ENCODE measurements at places on chromosomes 6 and 20.
A peak's percentile ranks its signal among the peaks of the same experiment; 100 is the strongest.

- DNase-seq, result no peak
Measured at GRCh38 chr20:44215125-44215524, 4.6 kb upstream of the OSER1 start.

DNA sequence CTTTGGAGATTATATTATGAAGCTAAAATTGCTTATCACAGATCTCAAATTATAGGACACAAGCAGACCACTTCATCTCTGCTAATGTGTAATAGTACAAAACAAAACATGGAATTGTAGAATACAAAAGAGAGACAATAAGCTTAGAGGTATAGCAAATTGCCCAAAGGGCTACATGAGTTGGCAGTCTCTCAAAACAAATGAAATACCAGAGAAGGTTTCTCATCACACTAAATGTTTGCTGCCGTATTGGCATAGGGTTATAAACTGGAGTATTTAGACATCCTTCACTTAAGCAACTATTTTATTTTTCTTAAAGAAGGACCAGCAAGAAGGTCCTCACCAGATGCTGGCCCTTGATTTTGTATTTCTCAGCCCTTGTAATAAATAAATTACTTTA lies 5.9 kb upstream of the EYA4 start:
- DNase-seq, result no peak

DNA sequence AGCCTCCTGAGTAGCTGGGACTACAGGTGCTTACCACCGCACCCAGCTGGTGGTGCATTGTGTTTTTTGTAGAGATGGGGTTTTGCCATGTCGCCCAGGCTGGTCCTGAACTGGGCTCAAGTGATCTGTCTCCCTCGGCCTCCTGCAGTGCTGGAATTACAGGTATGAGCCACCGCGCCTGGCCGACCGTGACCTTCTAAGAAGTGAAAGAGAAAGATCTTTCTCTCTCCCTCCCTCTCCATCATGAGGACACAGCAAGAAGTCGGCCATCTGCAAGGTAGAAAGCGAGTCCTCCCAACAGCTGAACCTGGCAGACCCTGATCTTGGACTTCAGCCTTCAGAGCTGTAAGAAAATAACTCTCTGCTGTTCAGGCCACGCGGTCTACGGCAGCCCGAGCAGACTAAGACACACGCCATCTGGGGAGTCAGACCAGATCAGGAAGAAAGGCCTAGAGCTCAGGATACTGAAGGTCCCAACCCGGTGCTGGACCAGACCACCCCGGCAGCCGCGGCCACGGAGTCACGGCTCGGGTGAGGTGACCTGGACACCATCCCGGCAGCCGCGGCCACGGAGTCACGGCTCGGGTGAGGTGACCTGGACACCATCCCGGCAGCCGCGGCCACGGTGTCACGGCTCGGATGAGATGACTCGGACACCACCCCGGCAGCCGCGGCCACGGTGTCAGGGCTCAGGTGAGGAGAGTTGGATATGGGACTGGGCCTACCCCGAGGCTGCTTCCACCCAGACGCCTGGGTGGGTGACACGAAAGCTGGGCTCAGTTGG lies 9.6 kb downstream of the GMEB2 start:
- no peak for DNase-seq

DNA sequence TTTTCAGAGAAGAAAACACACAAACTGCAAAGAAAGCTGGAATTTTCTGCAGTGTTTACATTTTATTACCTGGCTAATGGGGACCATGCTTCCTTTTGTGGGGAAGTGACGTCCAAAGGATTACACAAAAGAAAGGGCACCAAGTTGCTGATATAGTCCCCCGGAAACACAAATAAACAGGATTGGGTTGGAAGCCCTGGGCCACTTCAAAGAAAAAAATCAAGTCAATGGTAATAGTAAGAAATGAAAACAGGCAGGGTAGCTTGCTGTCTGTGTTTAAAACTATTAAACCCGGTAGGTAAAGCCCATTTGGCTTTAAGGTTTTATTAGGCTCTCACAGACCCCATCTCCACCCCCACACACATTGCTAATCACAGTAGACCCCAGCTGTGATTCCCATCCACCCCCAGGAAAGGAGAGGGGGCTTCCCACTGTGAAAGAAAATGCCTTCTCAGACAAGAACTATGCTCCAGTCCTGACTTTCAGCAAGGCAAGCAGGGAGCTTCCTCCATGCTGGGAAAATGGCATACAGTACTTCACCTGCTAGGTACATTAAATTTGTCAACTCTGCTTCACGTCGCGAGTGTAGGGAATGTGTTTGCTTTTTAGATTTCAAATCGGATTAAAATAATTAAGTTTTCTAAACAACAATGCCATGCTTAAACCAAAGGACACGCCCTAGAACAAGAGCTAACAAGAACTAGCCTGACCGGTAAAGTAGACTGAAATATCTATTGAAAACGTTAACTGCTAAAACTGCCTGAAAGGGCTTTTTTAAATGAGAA lies 1.1 kb downstream of the PERP start:
- DNase-seq, result no peak

DNA sequence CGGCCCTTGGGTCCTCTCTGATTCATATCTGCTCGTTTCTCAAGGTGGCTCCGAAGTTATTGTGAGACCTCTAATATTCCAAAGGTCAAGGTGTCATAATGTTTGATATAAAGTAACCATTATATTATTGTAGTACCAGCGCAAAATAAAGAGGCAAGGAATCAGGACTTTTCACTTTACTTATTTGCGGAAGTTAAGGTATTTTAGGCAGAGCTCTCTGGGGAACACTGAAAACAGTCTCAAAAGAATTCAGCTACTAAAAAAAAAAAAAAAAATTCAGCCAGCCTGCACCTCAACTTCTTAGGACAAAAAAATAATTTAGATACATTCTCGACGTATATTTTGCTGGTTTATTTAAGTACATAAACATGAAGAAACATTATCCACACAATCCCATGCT lies 2.4 kb downstream of the OSER1 start:
- DNase-seq, result no peak

DNA sequence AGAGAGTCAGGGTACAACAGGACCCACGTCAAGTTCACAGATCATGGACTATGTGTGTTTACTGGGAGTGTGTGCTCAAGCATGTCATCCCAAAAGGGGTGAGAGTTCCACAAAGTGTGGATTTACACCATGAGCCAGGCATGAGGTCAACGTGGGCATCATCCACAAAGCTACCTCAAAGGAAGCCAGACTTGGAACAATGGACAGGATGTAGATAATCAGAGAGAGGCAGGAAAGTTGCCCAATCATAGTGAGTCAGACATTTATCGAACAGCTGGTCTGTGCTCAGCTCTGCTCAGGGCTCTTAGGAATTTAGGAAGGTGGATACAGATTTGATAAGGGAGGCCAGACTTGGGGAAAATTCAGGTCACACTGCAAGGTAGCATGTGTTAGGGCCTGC lies 317.2 kb upstream of the CDYL start:
- DNase-seq, result no peak

DNA sequence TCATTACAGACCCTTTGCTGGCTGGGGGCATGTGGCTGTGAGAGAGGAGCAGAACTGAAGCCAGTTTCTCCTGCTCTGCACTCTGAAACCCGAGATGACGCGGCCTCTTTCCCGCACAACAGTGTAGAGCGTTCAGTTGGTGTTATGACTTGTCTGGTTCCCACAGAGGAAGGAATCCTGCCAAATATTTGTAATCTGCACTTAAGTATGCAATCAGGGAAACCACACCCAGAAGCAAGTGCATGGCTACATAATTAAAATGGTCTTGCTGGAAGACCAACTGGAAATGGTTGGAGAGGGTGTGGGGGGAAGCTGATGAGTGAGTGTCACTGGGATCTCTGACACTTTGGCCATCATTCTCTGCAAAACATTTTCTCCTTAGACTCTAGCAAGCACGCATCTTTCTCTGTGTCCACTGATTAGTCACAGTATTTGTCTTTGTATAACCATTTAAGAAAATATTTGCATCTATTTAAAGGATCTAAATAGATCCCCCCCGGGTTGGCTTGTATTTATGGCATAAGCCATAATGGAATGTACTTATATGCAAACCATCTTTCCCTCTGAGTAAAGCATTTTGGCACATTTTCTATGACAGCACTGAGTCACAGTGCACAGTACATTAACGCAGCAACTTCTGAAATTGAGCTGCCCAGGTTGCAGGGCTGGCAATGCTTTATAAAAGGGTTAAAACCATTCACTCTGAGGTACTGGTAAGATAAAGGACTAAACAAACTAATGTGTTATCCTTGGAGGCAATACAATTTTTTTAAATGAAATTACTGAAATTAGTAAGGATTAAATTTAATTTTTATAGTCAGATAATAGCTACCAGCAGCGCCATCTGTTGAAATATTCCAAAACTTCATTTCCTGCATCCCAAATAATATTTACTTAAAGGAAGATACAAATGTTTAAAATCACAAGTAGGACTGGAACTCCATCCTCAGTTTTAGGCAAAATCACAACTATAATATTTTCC lies 76.7 kb downstream of the FOXC1 start:
- peak; percentile 26 for DNase-seq

DNA sequence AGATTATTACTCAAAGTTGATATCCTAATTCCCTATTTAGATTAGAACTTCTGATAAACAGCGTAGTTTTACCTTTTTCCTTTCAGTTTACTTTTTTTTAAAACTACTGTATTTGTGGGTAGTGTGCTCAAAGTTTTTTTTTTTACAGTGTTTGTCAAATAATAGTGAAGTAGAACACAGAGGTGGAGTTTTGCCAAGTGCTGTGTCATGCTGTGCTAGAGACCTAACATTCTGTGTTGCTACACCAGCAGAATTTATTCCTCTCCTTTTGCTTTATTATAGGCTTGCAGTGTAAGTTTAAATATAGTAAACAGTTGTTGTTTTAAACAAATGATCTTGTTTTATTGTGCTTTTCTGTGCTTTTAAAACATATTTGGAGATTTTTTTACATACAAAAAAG lies 125.4 kb downstream of the HIVEP1 start:
- no peak for DNase-seq

DNA sequence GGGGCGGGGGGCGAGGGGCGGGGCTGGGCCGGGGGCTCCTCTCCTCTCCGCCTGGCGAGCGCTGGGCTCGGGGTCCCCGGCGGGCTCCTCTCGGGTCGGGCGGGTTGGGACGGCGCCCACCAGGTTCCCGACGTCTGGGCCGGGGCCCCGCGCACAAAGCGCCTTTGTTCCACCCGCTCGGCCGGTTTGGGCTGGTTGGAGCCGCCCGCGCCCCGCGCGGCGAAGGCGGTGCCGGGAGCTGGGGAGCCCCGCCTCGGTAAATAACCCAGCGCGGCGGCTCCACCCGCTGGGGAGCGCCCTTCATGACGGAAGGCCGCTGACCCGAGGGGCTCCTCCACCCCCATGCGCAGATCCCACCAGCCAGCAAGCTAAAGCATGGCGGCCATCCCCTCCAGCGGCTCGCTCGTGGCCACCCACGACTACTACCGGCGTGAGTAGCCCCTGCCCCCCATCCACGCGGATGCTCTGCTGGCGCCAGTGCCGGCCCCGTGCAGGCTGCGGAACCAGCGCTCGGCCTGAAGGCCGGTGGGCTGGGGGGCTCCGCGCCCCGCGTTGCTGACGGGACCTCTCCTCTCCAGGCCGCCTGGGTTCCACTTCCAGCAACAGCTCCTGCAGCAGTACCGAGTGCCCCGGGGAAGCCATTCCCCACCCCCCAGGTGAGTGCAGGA lies 503 bp downstream of the PPDPF start:
- DNase-seq, result peak; percentile 34

DNA sequence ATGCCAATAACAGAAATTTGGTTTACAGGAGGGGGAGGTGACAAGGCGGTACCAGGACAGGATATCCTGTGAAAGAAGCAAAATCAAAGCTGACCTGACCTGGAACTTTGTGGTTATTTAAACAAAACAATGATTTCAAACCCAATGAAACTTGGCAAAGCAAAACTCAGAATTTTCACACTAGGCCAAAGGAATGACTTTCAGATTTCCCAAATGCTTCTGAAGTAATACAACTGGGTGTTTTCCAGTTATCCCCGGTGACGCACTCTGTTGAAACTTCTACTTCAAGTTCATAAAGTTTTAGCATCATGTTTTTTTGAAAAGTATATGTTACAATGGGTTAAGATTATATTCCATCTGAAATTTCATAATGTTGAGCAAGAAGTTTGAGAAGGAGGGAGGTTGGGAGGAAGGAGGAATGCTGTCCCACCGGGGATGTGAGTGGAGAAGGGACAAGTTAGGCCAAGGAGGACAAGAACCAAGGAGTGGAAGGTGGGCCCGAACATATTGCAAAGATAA lies 78.1 kb upstream of the TRAF3IP2 start:
- no peak for DNase-seq

DNA sequence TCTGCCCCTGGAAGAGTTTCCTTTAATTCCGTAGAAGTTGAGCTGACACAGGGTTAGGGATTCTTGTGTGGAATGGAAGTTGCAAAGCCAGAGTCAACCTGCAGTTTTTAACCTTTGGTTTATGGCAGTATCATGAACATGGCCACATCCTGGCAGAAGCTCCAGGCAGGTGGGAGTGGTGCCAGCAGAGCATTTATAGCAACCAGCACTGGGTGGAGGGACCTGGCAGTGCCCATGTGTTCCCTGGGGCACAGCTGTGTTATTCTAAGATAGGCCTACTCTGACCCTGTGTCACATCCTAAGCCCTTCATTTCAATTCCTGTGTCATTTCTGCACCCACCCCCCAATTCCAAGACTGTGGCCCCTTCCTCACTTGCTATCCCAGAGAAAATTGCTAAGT lies 26.1 kb upstream of the ZNF831 start:
- DNase-seq, result no peak

Data from GOT3 (cell line).